Stimulated activated CD4-positive, alpha-beta T cell treated with anti-CD3 and anti-CD28 coated beads, Interleukin-4, amount 100 ng/mL, for 24 hours (primary cell): ENCODE measurements at places on chromosomes 4 and X.

DNA sequence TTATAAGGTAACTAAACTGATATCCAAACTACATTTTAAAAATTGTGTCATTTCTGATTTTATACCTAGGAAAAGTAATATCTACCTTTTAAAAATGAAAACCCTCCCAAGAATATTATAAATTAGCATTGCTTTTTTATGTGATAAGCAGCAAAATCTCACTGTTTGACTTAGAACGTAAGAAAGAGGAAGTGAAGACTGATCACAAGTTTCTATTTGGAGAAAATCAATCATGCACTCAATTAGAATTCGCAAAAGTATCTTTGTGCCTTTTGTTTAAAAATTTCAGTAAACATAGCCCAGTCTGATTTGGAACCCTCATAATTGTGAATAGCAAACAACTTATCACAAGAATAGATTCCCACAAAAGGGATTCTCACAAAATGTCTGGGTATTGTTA lies 142.7 kb downstream of the TENM3 start:
- DNase-seq, result no peak

GRCh38 chr4:70903291-70903603 lies 1.1 kb downstream of the MOB1B start:
- no peak for DNase-seq

GRCh38 chr4:102580463-102580842 lies 79.3 kb downstream of the NFKB1 start:
- no peak for DNase-seq

GRCh38 chr4:680928-681645 lies 6.7 kb downstream of the MYL5 start:
- DNase-seq, result peak; percentile 52

DNA sequence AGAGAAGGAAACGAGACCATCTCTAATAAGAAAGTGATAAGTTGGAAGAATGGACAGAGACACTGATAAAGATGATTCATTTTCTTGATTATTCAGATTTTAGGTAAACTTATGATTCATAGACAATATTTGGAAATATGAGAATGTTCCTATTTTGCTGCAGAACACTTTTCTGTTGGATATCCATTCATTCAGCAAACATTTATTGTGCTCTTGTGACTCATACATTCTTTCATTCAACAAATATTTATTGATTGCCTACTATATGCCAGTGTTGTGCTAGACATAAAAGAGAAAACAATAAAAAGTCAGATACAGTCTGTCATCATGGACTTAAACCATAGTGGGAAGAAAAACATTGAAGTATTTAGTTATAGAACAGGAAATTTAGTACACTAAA lies 1232.0 kb downstream of the STIM2 start:
- DNase-seq, result no peak

GRCh38 chrX:114344756-114345349 lies 239.0 kb upstream of the HTR2C start:
- no peak for DNase-seq

- DNase-seq, result no peak
Measured at GRCh38 chr4:10584042-10584441, 100.5 kb downstream of the CLNK start.
